ENCODE measurements at places on chromosomes 1 and 21. TPM values are rescaled to one million over a fixed set of nuclear protein-coding genes. Genes with fewer than 3 reads are reported as not detected.
A peak's percentile ranks its signal among the peaks of the same experiment; 100 is the strongest.

COL16A1 gene
- polyA plus RNA-seq: 56.2 TPM

CNTN2 gene
- 0.73 TPM for polyA plus RNA-seq

RNU1-4 gene
- not detected for polyA plus RNA-seq

NOS1AP gene
- polyA plus RNA-seq: 12.9 TPM

ILDR2 gene
- polyA plus RNA-seq: 16.5 TPM

PLXNA2 gene
- polyA plus RNA-seq: 16.2 TPM

KISS1 gene
- polyA plus RNA-seq: 0.66 TPM

PTGS2 gene
- polyA plus RNA-seq: 1.3 TPM

CFAP45 gene
- polyA plus RNA-seq: 3.5 TPM

HPCAL4 gene
- polyA plus RNA-seq: 0.98 TPM

NOC2L gene
- polyA plus RNA-seq: 53.1 TPM

CLDN8 gene
- 87.4 TPM for polyA plus RNA-seq

AMIGO1 gene
- 9.0 TPM for polyA plus RNA-seq

PLA2G2D gene
- not detected for polyA plus RNA-seq

RAB7B gene
- polyA plus RNA-seq: 3.0 TPM

HSD3B1 gene
- not detected for polyA plus RNA-seq

FMN2 gene
- polyA plus RNA-seq: 8.4 TPM

PKLR gene
- 11.7 TPM for polyA plus RNA-seq

RIPK4 gene
- polyA plus RNA-seq: 16.5 TPM

HNRNPCL2 gene
- polyA plus RNA-seq: 0.28 TPM

DNA sequence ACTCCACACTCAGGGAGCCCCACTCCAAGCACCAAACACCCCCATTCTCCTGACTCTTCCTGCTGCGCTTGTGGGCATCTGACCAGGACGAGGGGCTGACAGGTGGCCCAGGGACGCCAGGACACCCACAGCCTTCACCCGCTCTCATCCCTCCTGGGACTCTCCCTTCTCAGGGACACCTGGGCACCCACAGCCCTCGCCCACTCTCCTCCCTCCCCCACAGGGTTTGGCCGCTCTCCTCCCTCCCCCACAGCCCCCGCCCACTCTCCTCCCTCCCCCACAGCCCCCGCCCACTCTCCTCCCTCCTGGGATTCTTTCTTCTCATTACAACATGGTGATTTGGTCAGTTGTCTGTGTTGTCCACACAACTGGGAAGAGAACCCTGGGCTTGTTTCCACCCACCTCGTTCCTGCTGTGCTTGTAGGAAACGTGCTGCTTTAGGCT lies 43.4 kb downstream of the PRDM15 start:
- no peak for DNase-seq

- DNase-seq: no peak
Observed at GRCh38 chr1:154304664-154305337, 16.1 kb upstream of the AQP10 start.

DNA sequence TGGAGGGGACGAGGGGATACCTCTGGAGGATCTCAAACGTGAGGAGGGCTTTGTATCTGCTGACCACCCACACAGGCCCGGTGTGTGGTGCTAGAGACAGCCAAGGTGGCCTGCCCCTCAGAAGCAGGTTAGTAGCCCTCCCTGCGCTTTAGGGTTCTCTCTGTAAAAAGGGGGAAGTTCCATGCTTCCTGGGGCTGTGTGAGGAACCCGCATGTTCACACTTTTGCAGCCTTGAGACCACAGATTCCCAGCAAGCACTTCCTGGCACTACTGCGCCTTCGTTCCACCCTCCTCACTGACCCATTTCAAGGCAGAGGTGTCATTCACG lies 7.9 kb upstream of the GUCA2B start:
- DNase-seq: no peak

- no peak for DNase-seq
Observed at GRCh38 chr1:183043872-183044854, 20.9 kb downstream of the LAMC1 start.

DNA sequence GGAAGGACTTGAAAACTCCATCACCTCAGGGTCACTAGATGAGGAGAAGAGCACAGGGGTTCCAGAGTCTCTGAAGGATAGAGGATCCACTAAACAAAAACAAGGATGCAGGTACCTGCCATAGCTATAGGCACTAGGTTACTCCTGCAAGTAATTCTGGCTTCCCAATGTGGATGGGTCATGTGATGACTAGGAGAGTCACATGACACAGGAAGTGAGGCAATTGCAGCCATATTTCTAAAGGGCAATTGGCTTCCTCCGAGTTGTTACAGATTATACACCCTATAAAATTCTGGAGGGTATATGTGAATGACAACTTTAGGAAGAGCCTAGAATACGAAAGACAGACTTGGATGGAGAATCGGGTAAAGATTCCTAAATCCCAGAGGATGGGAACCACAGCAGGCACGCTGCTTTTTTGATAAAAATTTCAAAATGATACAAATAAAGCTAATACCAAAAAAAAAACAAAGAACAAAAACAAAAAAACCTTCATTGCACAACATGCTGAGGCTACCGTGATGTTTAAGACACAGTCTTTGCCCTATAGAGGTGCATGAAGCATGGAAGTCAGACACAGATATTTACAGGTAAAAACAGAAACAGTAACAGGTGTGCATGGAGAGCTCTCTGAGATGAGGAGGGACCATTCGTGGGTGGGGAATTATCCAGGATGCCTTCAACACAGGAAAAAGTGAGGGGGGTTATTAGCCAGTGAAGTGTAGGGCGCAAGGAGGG lies 10.5 kb downstream of the MTX1 start:
- no peak for DNase-seq

- no peak for DNase-seq
Observed at GRCh38 chr1:81369833-81370232, 430.9 kb upstream of the ADGRL2 start.

DNA sequence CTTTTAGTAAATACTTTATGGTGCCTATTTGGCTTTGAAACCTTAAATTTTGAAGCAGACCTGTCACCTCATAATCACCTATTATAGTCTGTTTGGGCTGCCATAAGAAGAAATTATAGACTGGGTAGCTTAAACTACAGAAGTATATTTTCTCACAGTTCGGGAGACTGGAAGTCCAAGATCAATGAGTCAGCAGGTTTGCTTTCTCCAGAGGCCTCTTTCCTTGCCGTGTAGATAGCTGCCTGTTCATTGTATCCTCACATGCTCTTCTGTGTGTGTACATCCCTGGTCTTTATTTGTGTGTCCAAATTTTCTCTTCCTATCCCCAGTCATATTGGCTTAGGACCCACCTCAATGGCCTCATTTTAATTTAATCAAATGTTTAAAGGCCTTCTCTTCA lies 518.2 kb downstream of the ADGRL2 start:
- no peak for DNase-seq

DNA sequence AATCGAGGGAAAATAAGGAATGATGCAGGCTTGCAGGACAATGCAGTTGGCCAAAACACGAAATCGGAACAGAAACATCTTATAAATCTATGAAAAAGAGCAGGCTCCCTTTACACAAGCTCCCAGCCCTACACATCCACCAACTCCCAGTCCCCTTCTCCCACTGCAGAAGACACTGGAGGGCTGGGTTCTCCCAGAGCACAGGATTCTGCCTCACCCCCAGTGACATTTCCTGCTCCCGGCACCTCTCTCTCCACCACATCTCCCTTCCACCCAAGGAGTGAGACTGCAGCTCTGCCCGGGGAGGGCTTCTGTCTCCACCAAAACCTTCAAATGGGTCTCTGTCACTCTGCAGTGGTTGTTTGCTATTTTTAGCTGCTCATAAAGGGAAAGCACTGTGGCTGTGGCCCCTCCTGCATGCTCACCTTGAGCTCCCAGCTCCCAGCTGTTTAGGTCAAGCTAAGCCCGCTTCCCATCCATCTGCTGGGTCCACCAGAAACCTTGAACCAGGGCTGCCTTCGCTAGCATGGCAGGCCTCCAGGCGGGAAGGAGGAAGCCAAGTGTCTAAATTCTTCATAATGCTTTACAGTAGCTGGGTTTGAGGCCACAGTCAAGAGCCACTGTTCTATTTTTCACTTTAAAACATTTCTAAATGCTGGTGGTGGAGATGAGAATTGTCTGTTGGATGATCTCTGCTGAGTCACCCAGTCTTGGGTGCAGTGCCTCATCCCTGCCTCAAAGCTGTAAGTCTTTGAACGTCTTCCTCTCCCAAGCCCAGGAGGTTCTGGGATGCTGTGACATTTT lies 3.3 kb upstream of the C2CD2 start:
- no peak for DNase-seq

GRCh38 chr1:77342745-77343144 lies 60.9 kb downstream of the AK5 start:
- DNase-seq: no peak

DNA sequence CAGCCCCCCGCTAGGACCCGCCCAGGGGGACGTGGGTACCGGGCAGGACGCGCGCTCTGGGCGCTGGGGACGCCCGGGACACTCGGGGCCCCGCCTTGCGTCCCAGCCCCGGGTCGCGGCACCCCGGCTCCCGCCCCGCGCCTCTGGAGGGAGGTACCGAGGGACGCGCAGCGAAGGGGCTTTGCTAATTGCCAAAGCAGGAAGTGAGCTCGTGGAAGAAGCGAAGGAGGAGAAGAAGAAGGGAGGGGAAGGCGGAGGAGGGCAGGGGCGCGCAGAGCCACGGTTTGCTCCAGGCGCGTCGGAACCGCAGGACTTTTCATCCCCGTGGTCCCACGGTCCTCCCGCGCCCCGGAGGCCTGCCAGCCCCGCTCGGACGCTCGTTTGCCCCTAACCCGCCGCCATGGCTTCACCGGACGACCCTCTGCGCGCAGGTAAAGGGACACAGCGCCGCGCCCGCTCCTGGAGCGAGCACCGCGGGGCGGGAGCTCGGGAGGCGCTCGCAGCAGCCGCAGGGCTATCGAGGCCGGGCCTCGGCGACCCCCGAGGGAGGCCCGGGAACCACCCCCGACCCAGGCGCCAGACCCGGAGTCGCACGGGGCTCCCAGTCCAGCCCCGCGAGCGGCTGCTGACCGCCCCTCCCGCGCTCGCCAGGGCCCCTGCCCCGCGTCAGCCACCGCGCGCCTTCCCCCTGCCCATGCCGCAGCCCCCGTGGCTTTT lies 1.3 kb downstream of the EDARADD start:
- DNase-seq: peak; percentile 33

- DNase-seq: no peak
Observed at GRCh38 chr1:243229526-243229925, 25.6 kb downstream of the CEP170 start.

DNA sequence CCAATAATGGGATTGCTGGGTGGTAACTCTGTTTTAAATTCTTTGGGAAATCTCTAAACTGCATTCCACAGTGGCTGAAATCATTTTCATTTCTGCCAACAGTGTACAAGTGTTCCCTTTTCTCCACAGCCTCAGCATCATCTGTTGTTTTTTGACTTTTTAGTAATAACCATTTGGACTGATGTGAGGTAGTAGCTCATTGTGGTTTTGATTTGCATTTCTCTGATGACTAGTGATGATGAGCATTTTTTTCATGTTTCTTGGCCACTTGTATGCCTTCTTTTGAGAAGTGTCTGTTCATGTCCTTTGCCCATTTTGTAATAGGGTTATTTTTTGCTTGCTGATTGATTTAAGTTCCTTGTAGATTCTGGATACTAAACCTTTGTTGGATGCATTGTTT lies 131.9 kb upstream of the B3GALT2 start:
- no peak for DNase-seq

DNA sequence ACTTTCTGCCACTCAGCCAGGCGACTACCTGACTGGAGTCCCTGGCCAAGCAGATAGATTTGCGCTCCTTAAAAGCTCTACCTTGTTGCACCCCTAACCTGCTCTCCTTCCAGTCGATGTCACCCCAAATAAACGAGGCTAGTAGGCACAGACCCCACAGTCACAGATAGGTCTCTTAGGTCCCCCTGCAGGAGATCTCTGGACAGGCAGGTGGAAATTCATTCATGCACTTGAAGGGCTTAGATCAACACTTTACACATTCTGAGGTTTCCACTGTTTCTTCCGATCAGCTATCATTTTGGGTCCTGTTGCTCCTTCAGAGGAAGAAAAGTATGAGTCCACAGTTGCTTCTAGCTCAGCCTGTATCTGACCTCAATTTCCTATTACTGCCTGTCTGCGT lies 272.6 kb upstream of the FMN2 start:
- no peak for DNase-seq

- no peak for DNase-seq
Observed at GRCh38 chr1:1101503-1101902, 14.4 kb downstream of the C1orf159 start.

- no peak for DNase-seq
Observed at GRCh38 chr1:28395181-28395580, 25.6 kb downstream of the PHACTR4 start.

DNA sequence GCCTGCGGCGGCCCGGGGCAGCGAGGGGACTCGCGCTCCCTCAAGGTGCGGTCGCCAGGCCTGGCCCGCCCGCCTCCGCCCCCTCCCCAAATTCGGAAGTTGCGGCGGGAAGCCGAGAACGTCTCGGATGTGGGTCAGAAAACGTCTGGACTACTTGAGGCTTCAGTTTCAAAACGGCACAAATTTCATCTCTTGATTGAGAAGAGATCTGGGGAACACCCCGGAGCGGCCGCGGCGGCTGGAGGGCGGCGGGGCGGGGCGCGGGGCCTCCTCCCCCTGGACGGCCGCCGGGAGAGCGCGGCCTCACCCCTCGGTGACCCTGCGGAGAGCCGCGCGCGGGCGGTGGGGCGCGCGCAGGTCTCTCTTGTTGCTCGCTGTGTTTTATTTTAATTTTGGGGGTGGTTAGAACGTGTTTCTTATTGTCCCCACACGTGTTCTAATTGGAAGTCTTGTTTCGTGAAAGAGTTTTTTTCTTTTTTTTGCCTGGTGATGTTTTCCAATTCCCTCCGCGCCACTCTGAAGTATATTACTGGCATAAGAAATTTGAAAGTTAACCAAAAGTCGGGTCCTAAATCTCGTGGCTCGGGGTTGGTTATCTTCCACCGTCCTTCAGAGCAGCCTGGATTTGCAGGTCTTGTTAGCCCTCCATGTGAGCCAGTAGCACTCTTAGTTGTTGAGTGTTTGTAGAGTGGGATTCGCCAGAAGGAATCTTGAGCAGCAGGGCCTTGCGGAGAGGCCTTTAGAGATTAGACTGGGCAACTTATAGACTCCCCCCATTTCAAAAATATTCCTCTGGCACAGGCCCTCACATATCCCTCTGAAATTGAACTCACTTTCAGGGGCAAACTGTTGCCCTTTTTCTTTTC lies 749 bp downstream of the PCBP3 start:
- no peak for DNase-seq

GRCh38 chr1:209800984-209801834 lies 4.7 kb downstream of the IRF6 start:
- DNase-seq: no peak

GRCh38 chr1:185559151-185559550 lies 175.0 kb upstream of the HMCN1 start:
- DNase-seq: no peak

DNA sequence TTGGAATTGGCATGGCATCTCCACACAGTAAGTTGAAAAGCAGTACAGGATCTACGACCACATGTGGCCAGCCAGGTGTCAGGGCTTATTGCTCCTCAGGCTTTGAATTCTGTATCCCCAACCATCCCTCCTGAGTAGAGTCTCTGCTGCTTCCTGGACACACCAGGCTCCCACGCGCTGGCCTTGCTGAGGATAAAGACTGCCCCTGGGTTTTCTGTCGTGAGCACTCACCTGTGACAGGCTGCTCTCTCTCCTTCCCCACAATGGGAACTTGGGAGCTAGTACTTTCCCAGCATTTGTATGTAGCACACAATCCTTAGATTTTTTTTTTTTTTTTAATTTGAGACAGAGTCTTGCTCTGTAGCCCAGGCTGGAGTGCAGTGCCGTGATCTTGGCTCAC lies 33.6 kb downstream of the PBX1 start:
- DNase-seq: no peak

- DNase-seq: no peak
Observed at GRCh38 chr1:215397106-215397505, 170.0 kb upstream of the KCTD3 start.

All from right renal pelvis (tissue), 4 donors.